ENCODE measurements at places on chromosomes 11 and 22. TPM values are rescaled to one million over a fixed set of nuclear protein-coding genes. Genes with fewer than 3 reads are reported as not detected.
A peak's percentile ranks its signal among the peaks of the same experiment; 100 is the strongest.

DNA sequence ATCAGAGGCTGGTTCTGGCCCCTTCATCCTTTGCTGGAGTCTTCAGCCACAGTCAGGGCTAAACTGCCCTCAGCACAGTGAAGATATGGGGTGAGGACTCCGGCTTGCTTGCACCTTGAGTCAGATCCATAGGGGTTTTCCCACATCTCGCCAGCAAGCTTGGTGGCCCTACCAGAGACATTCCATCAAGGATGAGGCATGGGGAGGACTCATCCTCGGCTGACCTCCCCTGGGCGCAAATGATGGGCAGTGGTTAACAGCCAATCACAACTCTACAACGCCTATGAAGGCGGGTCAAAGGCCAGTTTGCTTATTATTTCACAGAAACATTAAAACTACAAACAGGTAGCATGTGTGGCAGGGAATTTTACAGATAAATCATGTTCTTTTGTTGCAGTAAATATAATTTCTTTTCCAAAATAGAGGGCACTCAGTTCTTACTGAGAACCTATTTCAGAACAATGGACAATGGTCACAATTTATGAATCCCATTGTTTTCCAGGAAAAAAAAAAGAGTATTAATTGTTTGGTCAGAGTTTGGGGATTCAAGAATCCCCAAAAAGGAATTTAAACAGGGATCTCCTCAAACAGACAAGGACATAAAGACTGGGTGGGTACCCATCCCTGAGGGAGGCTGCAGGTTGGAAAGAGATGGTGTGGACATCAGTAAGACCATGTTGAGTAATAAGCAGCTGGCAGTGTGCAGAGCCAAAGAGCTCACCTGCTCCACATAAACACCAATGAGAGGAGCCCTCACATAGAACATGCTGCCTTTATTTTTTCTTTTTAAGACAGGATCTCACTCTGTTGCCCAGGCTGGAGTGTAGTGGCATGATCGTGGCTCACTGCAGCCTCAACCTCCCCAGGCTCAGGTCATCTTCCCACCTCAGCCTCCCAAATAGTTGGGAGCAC, 14.8 kb downstream of the PLAAT3 start:
- peak; percentile 99 for DNase-seq

GRCh38 chr11:85572056-85572455, 55.1 kb downstream of the DLG2 start:
- DNase-seq, result no peak

DNA sequence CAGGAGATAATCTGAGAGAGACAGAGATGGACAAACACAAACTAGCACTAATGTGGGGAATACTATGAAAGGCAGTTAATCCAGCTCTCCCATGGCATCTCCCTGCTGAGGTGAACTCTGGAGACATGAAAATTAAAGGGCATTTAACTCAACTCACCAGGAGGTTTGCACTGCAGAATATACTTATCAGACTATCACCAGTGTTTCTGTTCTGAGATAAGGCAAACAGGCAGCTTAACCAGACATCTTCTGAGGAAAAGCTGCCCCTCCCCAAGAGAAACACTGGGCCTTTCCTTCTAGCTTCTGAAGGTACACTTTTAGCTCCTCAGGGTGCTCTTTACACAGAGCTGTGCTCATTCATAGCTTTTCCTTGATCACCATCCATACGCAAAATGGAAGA, 85.5 kb downstream of the AMBRA1 start:
- DNase-seq, result no peak

- DNase-seq, result no peak
These were observed 96.7 kb upstream of the DDI1 start for GRCh38 chr11:103939694-103940093.

GRCh38 chr22:30158744-30159500, 78.7 kb downstream of the HORMAD2 start:
- DNase-seq, result no peak

DNA sequence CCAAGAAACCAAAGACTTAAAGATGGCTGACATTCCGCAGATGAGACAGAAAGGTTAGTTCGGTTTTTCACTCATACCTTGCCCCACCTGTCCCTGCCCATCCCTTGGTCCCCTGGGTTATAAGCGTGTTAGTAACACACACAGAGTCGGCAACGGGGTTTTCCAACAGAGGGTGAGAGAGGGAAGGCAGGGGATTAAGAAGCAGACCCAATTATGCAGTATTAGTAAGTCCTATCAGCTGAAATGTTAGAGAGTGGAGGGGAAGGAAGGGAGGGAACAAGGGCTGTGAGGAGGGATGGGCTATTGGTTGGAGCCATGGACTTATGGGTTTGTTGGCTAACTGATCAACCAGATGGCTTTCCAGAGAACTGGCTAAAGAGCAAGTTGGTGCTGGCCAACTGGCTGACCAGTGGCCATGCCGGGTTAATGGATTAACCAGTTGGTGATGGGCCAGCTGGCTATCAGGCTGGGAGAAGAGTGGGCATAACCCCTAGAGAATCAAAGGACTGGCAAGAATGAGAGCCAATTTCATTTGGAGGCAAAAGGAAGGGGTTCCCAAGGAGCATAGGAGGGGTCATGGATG, 45.5 kb downstream of the NRXN2 start:
- DNase-seq, result no peak

PATE4 gene
- total RNA-seq, result not detected

GLB1L3 gene
- not detected for total RNA-seq

SEPTIN3 gene
- not detected for total RNA-seq

All from SJSA1 (cell line).